ENCODE measurements at places on chromosomes 4 and X. TPM values are rescaled to one million over a fixed set of nuclear protein-coding genes. Genes with fewer than 3 reads are reported as not detected.

The SAGE1 gene
- not detected for total RNA-seq

GRCh38 chrX:56800801-56801200 is 71.8 kb downstream of the NBDY start:
- DNase-seq = peak; percentile 75

DNA sequence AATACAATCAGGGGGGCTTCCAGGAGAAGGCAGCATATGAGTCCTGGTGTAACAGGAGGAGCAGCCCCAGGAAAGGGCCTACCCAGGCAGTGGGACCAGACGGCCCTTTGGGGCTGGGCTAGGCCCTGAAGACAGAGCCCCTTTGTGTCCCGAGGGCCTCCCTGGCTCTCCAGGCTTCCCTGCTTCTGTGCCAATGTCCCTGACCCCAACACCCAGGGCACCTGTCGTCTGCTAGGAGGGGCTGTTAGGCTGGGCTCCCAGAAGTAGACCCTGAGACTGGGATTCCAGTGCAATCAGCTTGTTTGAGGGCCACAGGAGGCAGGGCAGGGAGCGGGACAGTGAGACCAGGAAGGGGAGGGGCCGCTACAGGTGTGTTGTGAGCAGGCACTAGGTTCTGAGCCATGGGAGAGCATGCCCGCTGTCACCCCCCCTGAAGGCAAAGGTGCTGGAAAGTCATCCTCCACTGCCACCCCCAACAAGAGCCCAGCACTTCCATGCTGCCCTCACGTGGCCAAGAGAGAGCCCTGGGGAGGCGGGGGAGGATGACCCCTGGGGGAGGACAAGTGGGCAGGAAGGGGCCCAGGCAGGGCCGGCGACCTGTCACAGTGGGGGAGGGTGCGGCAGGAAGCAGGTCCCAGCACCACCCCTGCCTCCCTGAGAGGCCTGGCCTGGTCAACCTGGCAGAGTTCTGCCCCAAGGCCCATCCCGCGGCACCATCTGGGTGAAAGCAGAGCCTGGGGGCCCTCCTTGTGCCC is 64.8 kb downstream of the ADRA2C start:
- DNase-seq = no peak

The DGAT2L6 gene
- not detected for total RNA-seq

DNA sequence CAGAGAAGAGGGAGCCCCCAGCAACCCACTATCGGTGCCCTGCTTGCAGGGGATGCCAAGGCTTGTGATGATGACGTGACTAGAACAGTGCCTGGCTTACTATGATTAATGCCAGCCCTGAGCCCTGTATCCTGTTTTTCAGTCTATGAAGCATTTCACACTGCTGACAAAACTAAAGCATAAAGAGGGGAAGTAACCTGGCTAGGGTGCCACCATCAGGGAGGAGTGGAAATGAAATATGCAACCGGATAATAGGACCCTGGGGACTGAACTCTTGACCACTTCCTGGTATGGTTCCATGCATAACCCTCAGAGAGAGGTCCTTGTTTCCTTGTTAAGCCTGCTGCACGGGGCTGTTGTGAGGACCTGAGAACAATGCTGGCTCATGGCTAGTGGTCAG is 50.3 kb downstream of the MED28 start:
- peak; percentile 43 for DNase-seq

The C4orf36 gene
- total RNA-seq = not detected

DNA sequence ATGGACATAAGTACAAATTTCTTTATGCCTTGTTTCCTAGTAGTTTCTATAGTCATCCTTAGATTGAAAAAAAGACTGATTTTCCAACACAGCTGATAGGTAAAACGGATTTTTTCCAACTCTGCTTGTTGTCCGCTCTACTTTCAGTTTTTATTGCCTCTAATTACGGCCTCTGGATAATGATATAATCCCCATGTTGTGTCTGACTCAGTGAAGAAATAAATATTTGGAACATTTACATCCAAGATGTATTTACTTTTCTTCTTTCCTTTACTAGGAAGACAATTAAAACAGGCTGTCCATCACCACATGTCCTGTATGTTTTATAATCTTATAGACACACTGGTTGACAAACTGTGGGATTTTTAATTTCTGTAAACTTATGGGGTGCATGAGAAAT is 6.8 kb upstream of the CXCL3 start:
- no peak for DNase-seq

GRCh38 chrX:48945517-48946348 is 11.7 kb downstream of the OTUD5 start:
- DNase-seq = peak; percentile 67

The BMX gene
- total RNA-seq = not detected

DNA sequence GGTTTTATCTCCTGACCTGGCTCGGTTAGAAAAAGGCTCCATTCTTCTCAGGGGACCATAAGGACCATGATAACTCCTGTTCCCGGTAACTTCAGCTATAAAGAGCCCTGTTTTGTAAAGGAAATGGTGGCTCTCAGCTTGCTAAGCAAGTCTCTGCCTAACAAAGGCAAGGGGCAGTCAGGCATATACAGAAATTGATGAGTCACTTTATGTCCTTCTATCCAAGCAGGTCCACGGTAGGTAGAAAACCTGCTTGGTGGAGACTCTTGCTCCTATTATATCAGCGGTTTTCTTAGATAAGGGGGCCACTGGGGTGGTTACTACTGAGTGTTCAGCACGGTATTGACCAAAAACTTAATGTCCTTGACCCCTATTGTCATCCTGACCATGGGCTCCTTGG is 203.0 kb upstream of the KLF8 start:
- DNase-seq = no peak

DNA sequence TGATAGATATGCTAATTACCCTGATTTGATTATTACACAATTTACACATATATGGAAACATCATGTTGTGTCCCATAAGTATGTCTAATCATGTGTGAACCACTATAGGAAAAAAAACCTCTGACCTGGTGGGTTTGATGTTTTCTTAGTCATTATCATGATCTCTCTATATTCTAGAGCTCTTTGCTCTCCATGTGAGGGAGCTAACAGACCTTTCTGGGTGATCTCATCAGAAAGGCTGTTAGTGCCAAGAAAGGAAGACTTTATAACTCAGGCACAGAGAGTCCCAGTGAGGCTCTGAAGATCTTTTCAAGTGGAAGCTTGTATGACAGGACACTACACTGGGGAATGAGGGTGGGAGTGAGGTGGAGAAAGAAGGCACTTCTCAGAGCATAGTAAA is 527.7 kb upstream of the MAGEB2 start:
- no peak for DNase-seq

The SATL1 gene
- total RNA-seq = not detected

DNA sequence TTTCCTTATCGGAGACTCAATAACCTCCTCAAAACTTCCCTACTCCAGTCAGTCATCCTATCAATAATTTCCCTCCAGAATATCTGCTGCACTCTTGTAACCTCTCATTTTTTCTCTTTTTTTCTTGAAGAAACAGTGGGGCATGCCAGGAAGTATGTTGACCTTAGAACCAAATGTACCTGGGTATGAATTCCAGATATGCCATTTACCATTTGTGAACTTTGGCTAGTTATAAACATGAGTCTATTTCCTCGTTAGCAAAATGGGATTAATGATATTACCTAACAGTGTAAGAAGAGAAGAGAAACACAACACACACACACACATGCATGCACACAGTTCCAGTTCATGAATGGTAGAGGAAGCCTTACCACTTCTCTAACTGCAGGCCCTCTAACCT is 578.2 kb downstream of the FAM133A start:
- no peak for DNase-seq
